ENCODE measurements at places on chromosomes 4 and X.

DNA sequence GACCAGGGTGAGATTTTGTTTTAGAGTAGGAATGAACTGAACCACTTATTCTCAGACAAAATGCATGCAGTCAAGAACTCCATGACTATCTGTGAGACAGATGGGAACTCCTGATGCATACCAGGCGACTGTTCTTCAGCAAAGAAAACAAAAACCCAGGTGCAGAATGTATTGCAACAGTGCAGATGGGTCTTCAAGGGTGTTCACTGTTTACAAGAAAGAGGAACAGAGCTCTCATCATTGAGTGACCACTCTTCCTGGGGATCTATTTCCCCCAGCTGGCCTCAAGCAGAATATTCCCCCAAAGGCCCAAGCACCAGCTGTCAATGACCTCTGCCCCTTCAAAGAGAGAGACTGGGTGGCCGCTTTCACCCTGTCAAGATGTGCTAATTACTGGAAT is 39.7 kb upstream of the BMP3 start:
- DNase-seq, result no peak

DNA sequence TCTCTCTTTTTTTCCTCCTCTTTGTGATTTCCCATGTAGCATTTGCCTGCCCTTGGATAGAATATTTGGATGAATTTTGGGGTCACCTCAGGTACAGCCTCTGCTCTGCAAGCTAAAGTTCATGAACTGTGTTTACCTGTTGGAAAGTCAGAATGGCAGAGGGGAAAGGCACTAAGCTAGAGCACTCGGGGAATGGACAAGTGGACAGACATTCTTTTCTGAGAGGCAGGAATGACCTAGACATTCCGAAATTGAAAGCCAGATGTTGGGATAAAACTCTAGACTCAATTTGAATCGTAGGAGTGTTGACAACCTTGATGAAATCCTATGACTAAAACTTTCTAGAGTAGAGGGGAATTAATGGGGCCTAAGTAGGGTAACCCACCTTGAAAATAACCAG is 56.1 kb downstream of the LUZP4 start:
- no peak for DNase-seq

DNA sequence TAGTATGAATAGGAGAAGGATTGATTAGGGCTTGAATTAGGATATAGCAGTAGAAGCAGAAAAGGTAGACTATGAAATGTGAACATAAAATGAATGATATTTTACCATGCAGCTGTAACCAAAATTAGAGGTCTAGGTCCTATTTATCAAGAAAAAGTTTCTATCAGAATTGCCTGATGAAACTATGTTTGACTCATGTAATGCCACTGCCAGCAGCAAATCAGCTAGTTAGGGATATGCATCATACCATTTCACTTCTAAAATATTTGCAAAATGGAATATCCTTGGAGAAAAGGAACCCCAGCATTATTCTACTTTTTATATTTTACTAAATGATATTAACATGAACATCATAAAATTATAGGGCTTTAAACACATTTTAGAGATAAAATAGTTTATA is 188.4 kb downstream of the WDFY3 start:
- DNase-seq, result no peak

DNA sequence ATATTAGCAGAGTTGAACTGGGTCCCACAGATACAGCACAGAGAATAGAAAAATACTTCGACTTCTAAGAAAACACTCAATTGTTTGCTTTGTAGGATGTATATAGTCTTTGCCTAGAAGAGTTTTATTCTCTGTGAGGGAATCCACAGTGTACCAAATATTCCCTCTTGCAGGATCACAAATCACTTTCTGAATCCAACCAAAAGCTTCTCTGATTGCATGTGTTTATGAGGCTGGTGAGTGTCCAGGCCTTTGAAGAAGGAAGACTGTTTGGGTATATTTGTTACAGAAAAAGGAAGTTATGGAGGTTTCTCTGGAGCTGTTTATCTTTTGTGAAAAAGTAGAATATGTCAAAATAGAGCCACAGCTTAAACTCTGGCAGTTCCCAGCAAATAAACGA is 423.2 kb downstream of the AFF2 start:
- DNase-seq, result no peak

- DNase-seq, result no peak
These were observed 109.2 kb upstream of the NPY2R start for GRCh38 chr4:155099231-155099630.

DNA sequence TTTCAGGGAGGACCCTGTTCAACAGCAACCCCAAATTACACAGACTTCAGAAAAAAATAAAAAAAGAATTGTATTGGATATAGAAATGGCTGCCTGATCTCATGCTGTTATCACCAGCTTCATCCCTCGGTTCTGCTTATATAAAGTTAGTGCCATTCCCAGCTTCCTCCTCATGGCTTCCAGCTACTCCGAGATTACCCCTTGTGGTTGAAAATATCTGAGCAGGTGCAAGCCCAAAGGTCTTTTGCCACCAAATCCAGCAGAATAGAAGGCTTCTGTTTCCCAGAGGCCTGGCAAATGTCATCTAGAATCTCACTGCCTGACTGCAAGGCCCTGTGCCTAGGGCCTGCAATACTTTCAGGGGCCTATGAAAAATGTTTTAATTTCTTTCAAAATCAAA is 13.8 kb upstream of the HPGDS start:
- DNase-seq, result no peak

- no peak for DNase-seq
These were observed 65.8 kb upstream of the DIPK2B start for GRCh38 chrX:45266456-45266855.

DNA sequence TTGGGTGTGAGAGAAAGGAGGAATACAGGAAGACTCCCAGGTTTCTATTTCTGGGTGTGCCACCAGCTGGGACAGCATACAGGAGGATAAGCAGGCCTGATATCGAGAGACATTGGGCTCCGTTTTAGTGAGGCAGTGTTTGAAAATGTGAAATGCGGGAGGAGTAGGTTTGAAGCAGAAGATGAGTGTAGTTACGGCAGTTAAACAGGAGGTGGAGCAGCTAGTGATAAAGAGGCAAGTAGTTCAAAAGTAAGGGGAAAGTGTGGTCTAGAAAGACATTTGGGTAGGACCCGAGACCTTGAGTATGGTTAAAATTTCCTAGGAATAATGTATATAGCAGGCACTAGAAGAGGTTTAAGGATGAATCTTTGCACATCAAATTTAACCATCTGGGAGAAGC is 42.4 kb downstream of the DCUN1D4 start:
- DNase-seq, result no peak

- no peak for DNase-seq
These were observed 47.1 kb downstream of the ALG13 start for GRCh38 chrX:111728096-111728495.

DNA sequence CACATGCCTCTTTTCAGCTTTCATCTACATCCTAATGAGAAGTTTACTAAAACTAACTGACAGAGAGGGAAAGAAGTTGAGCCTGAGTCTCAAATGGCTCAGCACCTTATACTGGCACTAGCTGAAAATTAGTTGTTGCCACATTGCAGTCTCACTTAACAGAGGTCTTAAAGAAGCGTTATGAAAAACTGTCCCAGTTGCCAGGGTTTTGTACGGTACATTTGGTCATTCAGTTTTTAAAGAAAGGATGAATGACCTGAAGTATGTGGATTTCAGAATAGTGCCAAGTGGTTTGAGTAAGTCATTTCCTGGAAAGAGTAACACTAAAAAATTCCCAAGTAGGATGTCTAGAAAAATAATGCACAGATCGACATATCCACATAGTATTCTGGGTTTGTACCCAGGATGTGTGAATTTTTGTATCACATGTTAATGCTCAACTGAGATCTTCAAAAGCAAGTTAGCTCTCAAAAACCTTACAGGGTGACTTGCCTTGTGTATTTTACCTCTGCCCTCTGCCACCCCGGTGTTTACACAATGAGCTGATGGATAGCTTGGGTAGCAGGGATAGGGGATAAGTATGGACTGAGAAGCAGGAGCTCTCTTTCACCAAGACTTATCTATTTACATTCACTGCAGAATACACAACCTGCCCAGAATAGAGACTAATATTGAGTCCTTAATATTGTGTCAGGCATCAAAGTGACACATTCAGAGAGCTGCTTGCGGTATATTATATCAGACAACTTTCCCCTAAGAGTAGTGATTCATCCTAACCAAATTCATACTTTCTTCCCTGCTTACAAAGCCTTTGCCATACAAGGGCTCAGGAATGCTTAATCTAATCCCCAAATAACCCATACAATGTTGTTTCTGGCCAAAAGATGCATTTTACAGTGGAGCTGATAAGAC is 1075.7 kb upstream of the PABPC4L start:
- no peak for DNase-seq

GRCh38 chr4:185711726-185712125 is 100.3 kb downstream of the SORBS2 start:
- no peak for DNase-seq

DNA sequence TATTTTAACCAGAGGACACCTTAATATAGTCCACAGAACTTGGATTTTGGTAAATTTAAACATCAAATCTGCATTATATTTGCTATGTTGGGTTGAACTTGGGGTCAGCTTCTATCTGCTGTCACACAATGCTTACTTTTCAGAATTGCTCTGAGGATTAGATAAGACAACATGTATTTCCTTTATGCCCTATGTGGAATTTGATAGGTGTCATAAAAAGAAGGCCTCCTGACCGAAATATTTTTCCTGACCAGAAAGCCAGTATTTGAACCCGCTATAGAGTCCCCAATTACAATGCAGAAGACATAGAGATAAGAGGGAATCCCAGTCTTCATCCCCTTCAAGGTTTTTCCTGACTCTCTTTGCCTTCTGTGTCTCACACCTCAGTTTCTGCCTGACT is 4.1 kb downstream of the MTTP start:
- DNase-seq, result no peak

- no peak for DNase-seq
These were observed 76.3 kb downstream of the ATP10D start for GRCh38 chr4:47561331-47561730.

- no peak for DNase-seq
These were observed 68.4 kb downstream of the PDLIM5 start for GRCh38 chr4:94519925-94520789.

- peak; percentile 18 for DNase-seq
These were observed 99.3 kb upstream of the ARMCX2 start for GRCh38 chrX:101759000-101759399.

- DNase-seq, result no peak
These were observed 86.3 kb downstream of the EGF start for GRCh38 chr4:109998867-109999584.

GRCh38 chr4:112818594-112818965 is 181.6 kb downstream of the LARP7 start:
- no peak for DNase-seq

DNA sequence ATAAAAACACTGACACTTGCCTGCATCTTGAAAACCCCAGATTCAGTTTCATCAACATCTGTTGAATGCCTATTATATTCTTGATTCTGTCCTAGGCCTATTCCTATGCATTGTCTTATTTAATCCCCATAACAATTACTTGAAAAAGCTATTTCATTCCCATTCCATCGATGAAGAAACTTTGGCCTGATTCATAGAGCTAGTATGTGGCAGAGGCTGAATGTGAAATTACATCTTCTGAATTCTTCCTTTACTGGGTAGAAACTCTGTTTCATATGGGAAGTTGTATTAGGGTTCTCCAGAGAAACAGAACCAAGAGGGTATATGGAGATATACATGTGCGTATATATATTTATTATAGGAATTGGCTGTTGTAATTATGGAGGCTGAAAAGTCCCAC is 35.0 kb upstream of the SLC4A4 start:
- no peak for DNase-seq

DNA sequence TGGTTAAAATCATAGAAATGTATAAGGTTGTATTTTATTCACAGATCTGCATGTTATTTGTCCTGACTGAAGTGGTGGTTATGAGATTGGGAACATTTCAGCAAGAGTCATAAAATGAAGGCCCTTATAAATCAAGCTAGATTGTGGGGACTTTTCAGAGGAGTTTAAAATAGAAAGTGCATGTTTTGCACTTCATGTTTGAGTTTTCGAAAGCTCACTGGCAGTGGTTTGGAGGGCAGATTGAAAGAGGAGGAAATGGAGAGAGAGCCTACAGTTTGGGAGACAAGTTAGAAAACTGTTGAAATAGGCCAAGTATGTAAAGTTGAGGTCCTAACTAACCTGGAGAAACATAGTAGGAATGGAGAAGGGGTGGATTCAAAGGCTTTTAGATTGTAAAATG is 124.9 kb downstream of the KDM6A start:
- no peak for DNase-seq

- no peak for DNase-seq
These were observed 18.3 kb downstream of the SORBS2 start for GRCh38 chr4:185793716-185794115.

DNA sequence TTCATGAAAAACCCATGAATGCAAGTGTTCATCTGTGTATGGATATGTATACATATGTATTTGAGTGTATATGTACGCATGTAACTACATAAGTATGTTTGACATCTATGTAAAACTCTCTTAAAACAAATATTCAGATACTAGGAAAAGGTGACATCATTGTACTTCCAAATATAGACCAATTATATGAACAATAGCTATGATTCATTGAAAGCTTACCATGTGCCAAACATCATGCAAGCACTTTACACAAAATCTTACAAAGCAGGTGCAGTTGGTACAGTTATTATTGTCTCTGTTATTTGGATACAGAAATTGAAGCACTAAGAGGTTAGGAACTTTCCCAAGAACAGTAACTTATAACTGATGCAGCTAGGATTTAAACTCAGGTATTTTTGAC is 21.4 kb downstream of the MAGEB17 start:
- no peak for DNase-seq

GRCh38 chr4:140372751-140373327 is 607 bp upstream of the SCOC start:
- peak; percentile 20 for DNase-seq

- no peak for DNase-seq
These were observed 11.0 kb upstream of the CYTL1 start for GRCh38 chr4:5030221-5030620.

- no peak for DNase-seq
These were observed 290.1 kb downstream of the INPP4B start for GRCh38 chr4:142556048-142556447.

DNA sequence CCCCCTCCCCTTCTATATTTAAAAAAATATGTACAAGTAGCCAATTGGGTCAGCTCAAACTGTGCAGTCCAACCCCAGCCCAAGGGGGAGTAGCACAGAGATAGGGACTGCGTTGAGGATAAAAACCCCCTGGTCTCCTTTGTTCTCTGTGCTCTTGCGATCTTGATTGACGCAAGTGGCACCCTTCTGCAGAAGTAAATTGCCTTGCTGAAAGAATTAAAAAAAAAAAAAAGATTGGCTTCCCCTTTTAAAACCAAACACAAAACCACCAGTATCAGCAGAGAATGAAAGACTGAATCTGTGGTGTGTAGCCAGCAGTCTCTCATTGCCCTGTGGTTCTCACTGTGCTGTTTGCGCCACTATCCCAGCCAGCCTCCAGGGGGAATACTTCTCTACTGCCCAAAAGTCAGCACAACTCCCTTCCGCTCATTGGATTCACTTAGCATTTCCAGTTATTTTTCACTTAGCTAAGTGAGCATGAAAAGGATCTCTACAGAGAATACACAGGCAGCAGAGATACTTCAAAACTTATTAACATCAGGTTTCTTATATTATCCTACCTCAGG is 29.7 kb downstream of the MANBA start:
- no peak for DNase-seq

All from activated T-cell treated with anti-CD3 and anti-CD28 coated beads, Interleukin-2, amount 50 U/mL, for 1 hour (primary cell).